ENCODE measurements at places on chromosomes 1 and 21.

DNA sequence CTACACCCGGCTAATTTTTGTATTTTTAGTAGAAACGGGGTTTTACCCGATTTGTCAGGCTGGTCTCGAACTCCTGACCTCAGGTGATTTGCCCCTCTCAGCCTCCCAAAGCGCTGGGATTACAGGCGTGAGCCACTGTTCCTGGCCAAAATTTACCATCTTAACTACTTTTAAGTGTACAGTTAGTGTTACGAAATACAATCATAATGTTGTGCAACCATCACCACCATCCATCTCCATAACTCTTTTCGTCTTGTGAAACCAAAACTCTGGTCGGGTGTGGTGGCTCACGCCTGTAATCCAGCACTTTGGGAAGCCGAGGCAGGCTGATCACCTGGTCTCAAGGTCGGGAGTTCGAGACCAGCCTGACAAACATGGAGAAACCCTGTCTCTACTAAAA, 14.1 kb upstream of the ZBTB40 start:
- DNase-seq = no peak

DNA sequence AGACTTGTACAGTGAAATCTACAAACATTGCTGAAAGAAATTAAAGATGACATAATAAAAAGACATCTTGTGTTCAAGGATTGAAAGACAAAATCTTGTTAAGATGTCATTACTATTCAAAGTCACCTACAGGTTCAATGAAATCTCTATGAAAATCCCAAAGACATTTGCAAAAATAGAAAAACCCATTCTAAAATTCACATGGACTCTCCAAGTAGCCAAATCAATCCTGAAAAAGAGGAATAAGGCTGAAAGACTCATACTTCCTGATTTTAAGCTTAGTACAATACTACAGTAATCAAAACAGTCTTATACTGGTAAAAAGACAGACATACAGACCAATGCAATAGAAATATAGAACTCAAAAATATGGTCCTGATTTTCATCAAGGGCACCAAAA, 78.6 kb downstream of the PCSK9 start:
- DNase-seq = no peak

GRCh38 chr1:6918925-6919511, 133.8 kb downstream of the CAMTA1 start:
- no peak for DNase-seq

GRCh38 chr1:56171670-56172069, 407.7 kb downstream of the PLPP3 start:
- no peak for DNase-seq

DNA sequence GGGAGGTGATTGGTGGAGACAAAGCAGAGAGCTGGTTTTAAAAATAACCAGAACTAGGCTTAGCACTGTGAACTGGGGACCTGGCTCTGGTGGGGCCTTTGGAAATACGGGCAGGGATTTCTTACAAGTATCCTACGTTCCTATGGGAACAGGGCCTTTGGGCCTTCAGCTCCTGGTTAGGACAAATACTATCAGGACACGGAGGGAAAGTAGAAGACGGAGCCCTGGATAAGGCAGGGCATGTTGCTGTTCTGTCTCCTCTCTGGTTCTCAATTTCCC, 5.3 kb upstream of the MYOG start:
- no peak for DNase-seq

GRCh38 chr1:93652323-93652949, 29.2 kb downstream of the BCAR3 start:
- no peak for DNase-seq

GRCh38 chr1:232718928-232719927, 86.0 kb upstream of the MAP10 start:
- no peak for DNase-seq

- no peak for DNase-seq
Measured at GRCh38 chr1:212514782-212515181, 82.1 kb downstream of the NENF start.

GRCh38 chr1:158255656-158256055, 1.4 kb downstream of the CD1A start:
- DNase-seq = no peak

GRCh38 chr1:204692325-204692840, 6.8 kb upstream of the LRRN2 start:
- no peak for DNase-seq

- no peak for DNase-seq
Measured at GRCh38 chr1:231160895-231161666, 777 bp upstream of the TRIM67 start.

DNA sequence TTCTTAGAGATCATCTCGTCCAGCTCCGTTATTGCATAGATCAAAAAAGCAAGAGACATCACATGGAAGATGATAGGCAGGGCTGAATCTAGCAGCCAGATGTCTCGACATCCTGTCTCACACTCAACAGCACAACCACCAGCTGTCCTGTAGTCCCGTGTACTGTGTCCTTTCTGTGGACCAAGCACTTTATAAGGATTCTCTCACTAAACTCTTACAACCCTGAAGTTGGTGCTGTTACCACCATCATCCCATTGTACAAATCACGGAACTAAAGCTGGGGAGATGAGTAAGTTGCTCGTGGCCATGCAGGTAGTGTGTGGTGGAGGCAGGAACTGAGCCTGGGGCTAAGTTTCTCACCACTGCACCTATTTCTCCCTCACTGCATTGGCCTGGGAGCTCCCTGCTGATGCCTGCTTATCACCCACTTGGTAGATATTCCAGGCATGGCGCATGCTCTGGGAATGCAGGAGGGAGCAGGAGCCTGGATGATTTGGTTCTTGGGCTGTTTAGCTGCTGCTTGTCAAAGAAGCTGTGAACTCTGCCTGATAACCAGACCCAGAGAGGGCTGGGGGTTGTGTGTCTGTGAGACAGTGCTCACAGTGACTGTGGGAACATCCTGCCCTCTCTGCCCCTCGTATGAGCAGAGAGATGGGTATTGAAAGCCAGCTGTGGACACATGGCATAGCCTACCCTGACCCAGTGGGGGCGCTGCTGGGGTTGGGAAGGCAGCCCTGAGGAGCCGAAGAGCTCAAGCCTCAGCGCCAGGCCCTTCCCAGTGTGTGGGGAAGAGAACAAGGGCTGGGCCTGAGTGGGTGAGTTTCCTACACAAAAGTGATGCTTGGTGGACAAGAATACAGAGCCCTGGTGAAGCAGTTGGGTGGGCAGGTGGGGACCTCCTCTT, 13.6 kb downstream of the PPFIA4 start:
- no peak for DNase-seq

- DNase-seq = no peak
Measured at GRCh38 chr1:197619008-197619640, 156.2 kb downstream of the DENND1B start.

DNA sequence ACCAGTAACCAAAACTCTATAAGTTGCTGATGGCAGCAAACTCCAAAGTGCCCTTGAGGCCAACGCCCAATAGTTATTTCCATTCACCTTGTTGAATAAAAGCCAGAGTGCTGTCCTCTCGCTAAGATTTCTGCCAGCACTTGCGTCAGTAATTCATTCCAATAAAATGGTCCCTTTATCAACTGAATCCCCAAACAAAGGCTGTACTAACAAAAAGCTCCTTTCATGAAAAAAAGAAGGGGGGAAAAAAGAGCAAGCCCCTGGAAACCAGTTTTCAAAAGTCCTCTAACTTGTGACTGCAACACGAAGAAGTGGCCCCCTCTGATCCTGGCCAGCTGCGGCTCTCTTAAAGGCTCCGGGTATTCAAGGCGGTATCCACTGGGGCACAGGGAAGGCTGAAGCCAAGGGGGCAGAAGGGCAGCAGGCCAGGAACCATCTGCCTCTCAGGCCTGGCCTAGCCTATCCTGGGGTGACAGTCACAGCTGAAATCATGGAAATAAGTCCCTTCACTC, 55.8 kb upstream of the ZNF326 start:
- no peak for DNase-seq

- no peak for DNase-seq
Measured at GRCh38 chr1:34747638-34747941, 7.3 kb upstream of the GJB5 start.

DNA sequence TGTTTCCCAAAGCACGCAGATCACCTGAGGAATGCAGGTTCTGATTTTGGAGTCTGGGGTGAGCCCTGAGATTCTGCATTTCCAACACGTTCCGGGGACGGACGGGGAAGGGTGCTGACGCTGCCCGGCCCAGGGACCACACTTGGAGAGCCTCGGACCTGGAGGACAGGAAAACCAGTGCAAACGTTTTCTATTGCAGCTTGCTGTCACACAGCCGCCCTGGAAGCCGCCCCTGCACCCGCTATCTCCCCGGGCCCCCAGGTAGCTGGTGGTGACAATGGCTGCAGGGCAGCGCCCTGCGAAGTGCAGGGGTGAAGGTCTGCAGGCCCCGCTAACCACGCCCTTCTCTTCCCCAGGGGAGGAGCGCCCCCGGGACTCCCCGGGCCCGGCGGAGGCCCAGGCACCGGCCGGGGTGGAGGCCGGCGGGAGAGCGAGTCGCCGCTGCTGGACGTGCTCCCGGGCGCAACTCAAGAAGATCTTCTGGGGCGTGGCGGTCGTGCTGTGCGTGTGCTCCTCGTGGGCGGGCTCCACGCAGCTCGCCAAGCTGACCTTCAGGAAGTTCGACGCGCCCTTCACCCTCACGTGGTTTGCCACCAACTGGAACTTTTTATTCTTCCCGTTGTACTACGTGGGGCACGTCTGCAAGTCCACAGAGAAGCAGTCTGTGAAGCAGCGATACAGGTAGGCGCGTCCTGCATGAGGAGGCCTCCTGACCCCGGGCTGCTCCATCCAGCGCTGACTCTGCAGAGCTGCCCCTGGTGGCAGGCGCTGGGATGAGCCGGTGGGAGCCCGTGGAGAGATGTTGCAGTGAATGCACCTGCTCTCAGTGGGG, 142.0 kb upstream of the COA6 start:
- DNase-seq = no peak

DNA sequence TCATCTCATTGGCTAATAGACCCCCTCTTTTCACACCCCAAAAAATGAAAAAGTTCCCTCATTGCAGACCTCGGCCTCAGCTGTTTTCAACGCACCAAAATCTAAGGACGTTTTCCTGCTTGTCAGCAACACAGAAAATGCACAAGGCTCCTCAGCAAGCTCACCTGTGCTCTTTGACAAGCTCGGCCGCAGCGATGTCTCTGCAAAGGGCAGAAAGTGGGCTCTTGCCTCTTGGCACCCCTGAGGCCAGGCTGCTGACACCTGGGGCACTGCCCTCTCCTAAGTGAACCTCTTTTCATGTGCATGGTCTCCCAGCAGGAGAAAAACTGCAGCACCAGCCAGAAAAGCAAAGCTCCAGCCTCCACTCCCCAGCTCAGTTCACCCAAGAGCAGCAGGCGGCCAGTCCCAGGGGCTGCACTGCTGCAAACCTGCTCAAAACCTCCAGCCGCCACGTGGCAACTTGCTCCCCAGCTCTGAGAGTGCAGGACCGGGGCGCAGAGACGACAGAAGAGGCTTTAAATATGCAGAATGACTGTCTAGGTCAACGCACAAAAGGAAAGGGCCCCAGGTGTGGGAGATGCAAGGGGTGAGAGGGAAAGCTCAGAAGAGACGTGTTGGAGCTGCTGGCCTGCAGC, 101.7 kb downstream of the PDE9A start:
- no peak for DNase-seq

DNA sequence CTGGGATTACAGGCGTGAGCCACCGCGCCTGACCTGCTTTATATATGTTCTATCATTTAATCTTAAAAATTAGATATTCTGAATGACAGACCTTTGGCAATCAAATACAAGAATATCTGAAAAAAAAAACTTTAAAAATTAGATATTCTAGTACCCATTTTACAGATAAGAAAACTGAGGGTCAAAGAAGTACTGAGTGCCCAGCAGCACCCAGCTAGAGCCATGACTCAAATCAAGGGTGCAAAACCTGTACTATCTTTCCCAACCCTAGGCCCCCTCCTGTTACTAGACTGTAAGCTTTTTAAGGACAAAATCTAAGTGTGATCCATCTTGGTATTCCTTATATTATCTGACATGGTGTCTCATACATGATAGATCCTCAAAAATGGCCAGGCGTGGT, 8.3 kb downstream of the ARHGAP30 start:
- no peak for DNase-seq

- no peak for DNase-seq
Measured at GRCh38 chr1:17137441-17137840, 18.2 kb upstream of the PADI2 start.

GRCh38 chr1:174877208-174877673, 122.5 kb upstream of the CACYBP start:
- no peak for DNase-seq

GRCh38 chr21:44846224-44846484, 27.3 kb downstream of the PTTG1IP start:
- DNase-seq = no peak

DNA sequence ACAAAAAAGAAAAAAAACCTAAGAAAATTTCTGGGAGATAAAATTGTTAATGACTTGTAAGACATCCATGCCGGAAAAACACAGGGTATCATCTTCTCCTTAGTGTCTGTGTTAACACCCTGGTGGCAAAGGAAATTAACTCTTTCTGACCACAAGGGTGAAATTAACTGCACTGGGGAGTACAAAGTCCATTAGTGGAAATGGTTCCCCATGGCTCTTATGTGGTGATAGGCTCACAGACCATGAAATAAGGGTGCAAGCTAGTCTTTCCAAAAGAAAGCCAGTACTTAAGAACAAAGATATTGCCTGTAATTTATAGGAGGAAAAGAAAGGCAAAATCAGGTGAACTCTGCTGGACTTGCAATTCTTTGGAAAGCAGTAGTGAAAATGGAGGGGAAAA, 185.4 kb downstream of the LRRIQ3 start:
- DNase-seq = no peak

DNA sequence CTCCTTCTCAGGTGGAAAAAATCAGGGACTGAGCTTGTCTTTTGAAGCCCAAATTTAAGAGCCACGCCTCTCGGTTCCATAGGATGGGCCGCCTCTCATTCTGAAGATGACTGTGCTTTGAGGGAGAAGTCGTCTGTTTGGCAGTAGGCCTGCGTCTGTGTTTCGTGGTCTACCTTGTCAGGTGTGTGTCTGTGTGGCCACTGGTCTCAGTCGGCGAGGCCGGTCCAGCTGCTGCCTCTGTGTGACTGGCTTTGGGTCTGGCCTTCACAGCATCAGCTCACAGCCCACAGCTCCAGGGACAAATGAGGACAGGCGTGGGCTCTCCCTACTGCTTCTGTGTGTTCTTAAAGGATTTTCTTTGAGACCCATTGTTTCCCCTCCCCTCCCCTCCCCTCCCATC, 50.3 kb downstream of the B3GALT5 start:
- DNase-seq = no peak

- DNase-seq = no peak
Measured at GRCh38 chr1:186974774-186975181, 146.0 kb downstream of the PLA2G4A start.

DNA sequence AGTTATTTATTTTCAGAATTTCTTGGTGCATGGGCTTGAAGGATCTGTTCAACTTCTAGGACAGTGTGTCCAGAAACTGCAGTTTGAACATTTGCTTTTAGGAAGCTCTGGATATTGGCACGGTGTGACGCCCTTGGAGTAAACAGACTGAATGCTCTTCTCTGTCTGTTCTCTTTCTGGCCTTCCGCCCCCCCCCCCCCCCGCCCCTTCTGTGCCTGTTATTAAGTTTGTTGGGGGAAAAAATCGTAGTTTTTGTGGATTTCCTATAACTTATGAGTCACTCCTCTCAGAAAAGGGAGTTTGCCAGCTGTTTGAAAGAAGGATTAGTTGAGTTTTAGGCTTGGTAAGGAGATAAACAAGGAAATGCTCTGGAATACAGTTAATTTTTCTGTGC, 1.2 kb downstream of the KCTD3 start:
- DNase-seq = no peak
